Inflammatory macrophage (primary cell): ENCODE measurements at places on chromosomes 11 and 22.

GRCh38 chr22:39520226-39521105, at the start of gene ATF4:
ATF4 (plus strand) TSS chr22:39520562; CDS start chr22:39521446, 884 bp downstream.
- DNase-seq, result peak; percentile 89

DNA sequence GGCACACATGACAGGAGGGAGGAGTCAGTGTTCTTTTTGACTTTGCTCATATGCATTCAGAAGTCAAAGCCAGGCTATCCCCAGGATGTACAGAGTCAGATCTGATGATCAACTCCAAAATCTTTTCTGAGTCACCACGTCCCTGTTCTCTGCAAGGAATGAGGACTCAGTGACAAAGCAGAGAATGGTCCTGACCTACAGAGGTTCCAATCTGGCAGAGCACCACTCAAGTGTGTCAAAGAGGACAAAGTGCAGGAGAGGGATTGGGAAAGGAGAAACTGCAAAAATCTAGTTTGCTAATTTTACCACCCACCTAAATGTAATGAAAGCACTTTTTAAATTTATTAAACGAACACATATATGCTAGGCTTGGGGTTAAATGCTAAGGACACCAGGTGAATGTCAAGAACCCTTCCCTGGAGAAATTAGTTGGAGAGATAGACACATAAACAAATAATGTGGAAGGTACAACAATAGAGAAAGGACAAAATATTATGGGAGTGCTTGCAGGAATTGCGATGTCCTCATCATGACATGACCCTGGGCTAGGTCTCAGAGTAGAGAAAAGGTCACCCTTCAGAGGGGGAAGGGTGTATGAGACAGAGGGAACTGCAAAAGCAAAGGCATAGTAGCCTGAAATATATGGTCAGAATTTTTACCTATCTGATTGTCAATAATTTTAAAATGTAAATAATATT, 56.3 kb downstream of the MTNR1B start:
- DNase-seq, result no peak

DNA sequence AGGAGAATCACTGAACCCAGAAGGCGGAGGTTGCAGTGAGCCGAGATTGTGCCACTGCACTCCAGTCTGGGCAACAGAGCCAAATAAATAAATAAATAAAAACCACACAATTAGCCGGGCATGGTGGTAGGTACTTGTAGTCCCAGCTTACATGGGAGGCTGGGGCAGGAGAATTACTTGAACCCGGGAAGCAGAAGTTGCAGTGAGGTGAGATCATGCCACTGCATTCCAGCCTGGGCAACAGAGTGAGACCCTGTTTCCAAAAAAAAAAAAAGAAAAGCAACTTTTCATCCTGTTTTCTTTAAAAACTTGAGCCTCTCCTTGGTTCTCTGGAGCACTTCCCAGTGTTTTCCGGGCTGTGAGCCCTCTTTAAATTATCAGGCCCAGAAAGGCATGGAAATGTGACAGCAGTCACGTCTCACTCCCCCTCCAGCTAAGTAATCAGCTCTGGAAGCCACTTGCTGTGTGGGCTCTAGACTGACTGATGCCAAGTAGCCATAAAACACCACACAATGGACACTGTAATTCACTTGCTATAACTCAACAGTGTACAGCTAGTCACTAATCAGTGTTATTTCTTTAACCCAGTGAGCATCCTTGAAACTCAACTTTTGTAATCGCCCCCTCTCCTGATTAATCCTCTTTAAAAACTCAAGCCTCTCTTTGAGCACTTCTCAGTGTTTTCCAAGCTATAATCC, 13.0 kb upstream of the MCHR1 start:
- DNase-seq, result no peak

GRCh38 chr22:37228106-37229011, 15.7 kb downstream of the RAC2 start:
- DNase-seq, result peak; percentile 47

DNA sequence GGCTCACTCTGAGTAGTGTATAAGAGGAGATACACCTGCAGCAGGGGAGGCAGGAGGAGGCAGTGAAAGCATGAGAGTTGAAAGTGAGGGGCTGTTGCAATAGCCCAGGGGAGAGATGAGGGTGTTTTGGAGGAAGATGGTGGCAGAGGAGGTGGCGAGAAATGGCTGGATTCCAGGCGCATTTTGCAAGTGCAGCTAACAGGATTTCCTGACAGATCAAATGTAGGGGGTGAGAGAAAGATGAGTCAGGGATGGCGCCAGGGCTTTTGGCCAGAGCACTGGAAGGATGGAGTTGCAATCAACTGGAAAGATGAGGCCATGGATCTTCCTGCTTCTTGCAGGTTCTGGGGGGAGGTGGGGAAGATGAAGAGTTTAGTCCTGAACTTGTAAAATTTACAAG, 16.8 kb upstream of the TSPAN18 start:
- DNase-seq, result no peak

- no peak for DNase-seq
These were observed 1.6 kb downstream of the KMT5B start for GRCh38 chr11:68211546-68211945.

DNA sequence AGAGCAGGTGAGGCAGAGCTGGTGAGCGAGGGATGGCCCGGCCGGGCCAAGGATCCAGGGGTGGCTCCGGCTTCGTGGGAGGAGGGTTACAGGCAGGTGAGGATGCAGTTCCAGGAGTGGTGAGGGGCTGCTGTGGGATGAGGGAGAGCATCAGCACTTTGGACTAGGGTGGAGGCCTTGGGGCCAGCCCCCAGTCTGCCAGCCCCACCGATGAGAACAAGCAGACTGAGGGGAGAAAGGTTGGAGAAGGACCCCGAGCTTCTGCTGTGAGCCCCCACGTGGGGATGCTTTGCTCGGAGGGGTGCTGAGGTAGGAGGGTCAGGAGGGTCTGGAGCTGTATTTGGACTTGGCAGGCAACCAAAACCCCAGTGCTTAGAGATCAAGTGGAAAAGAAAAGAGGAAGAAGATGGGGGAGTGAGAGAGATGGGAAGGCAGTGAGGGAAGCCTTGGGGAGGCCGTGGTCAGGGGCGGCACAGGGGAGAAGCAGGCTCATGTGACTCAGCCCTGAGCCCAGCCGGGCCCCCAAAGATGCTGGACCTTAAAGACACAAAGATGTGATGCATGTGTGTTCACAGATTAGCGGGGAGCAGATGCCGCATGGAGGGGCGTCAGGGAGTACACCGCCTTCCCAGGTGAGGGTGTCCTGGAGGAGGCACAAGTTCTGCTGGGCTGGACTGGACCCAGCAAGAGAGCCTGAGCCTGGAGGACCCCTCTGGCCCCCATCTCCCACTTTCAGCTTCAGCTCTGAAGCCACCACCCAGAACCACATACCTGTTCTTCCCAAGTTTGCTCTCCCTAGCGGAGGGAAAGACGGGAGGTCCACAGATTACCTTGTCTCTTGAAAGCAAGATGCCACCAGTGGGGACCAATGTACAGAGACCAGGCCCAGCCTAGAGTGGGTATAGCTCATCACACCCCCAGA, 91.3 kb downstream of the CDKN1C start:
- no peak for DNase-seq

- DNase-seq, result peak; percentile 39
These were observed at the start of gene RTN4RL2 for GRCh38 chr11:57460022-57460757. RTN4RL2 (plus strand) TSS chr11:57460528; CDS start chr11:57460866, 338 bp downstream.

- DNase-seq, result no peak
These were observed 22.5 kb downstream of the PARVB start for GRCh38 chr22:44046485-44047141.
